ENCODE measurements at places on chromosomes 12 and 14.
A peak's percentile ranks its signal among the peaks of the same experiment; 100 is the strongest.

DNA sequence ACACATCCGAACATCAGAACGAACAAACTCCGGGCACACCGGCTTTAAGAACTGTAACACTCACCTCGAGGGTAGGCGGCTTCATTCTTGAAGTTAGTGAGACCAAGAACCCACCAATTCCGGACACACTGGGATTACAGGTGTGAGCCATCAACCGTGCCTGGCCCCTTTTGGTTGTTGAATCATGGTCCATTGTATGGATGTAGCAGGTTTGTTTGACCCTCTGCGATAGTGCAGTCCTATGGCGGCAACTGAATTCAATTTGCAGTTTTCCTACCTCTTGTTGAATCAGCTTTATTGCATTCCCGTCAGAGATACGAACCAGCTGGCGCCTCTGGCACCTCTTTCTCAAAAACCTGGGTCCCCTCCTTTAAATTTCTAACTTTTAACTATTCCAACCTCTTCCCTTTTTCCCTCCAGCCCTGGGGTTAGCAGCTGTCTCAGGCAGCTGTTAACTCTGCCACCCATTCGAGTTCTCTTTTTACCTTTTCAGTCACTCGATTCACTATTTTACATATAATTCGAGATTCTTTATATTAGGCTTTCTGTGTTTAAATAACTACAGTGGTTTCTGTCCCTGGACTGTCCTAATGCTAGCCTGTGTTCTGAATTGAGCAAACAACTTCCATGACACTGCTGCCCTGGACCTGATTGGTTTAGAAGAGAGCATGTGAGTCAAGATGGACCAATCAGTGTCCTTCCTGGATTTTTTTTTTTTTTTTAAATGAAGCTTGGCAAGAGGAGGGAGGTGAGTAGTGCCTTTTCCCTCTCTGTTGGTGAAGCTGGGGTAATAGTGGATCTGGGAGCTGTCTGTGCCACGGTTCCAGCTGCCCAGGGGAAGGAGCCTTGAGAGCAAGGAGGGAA is 261.5 kb downstream of the PCNX1 start:
- DNase-seq: no peak

GRCh38 chr12:101004898-101005297 is 205.1 kb downstream of the SLC5A8 start:
- no peak for DNase-seq

- no peak for DNase-seq
Measured at GRCh38 chr14:96205978-96206360, 1.3 kb downstream of the BDKRB2 start.

DNA sequence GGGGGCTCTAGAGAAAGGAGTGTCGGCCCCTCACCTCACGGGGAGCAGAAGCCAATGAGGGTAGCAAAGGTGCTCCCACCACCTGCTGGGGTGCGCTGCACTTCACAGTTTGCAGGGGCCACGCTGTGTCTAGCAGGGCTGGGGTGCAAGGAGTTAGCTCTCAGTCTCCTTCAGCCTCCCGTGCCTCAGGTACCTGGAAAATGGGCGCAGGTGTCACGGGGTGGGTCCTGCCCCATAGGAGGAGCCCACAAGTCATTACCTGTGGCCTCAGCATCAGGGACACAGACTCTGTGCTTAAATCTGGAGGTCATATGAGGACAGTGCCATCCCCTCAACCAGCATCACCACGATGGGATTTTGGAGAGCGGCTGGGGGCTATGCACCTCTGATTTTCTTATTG is 326.7 kb downstream of the ADGRD1 start:
- DNase-seq: no peak

GRCh38 chr12:19994968-19995367 is 373.4 kb upstream of the PDE3A start:
- no peak for DNase-seq

- DNase-seq: no peak
Measured at GRCh38 chr14:99950181-99950580, 115.0 kb upstream of the EVL start.

DNA sequence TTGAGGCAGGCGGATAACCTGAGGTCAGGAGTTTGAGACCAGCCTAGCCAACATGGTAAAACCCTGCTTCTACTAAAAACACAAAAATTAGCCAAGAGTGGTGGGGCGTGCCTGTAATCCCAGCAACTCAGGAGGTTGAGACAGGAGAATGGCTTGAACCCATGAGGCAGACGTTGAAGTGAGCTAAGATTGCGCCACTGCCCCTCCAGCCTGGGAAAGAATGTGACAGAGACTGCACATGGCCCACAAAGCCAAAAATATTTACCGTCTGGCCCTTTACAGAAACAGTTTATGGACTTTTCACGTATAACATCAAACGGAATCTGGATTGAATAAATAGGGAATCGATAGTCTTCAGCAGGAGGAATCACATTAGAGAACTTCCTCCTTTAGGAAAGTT is 3.5 kb downstream of the RSRC2 start:
- DNase-seq: no peak

DNA sequence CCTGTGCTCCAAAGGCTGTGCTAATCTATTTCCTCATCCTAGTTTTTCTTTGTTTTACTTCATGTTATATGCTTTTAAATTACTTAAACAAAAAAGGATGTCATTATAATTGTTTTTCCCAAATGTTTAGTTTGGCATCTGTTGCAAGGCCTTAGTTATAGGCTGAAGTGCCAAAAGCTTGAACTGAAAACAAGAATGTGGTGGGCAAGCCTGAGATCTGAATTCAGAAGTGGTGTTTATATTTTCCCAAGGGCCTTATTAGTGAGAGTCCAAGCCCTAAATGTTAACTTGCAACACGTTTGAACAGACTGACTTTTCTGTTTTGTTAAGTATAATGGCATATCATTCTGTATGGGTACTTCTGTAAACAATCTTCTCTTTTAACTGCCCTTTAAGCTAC is 326.8 kb downstream of the CCDC91 start:
- DNase-seq: no peak

- DNase-seq: peak; percentile 13
Measured at GRCh38 chr12:1907652-1908611, 10.5 kb downstream of the CACNA2D4 start.

DNA sequence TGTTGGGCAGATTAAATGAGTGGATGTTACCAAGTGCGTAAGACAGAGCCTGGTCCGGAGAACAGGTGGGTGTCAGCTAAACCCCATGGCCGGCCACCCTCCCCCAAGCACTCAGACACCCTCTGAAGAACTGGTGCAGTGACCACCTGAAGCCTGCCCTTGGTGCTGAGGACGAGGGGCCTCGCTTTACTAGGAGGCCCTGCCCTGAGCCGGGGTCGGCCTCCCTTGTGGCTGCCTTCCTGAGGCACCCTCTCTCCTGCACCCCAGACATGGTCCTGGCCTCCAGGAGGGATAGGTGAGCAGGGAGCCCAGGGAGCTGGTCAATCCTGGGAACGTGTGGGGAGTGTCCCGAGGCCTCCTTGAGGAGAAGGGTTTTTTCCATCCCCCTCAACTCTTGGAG is 4.9 kb upstream of the KIF26A start:
- DNase-seq: no peak

- DNase-seq: no peak
Measured at GRCh38 chr12:54372113-54372806, 8.0 kb upstream of the GPR84 start.

DNA sequence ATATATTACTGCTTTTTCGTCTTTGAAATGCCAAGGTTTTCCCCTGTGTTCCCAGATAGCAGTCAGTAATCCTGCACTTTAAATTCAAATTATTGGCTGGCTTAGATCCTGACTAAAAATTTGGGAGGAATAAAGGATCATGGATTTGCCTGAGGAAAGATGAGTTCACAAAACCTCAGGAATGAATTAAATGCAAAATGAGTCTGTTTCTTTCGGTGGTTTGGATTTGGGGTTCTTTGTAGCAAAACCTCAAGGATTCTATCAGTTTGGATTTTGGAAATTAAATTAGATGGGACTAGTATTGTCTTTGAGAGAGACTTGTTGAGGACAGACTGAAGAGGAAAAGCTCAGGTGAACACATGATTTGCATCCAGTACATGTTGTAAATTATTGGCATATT is 36.1 kb downstream of the PPFIBP1 start:
- DNase-seq: no peak

DNA sequence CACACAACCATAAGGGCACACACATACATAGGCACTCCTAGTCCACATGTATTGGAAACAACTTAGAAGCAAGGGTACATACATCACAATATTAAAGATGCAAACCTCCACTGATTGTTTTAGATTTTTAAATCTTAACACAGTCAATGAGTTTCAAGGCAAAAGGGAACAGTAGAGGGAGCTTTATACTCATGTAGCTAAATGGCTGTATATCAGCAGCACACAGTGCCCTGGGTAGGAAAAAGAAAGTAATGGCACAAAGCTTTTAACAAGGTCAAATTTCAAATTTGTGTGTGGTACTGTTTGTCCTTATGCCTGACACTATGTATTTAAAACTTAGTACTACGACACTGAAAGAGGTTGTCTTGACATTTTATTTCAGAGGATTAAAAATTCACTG is 262.0 kb downstream of the MED13L start:
- no peak for DNase-seq

- no peak for DNase-seq
Measured at GRCh38 chr12:64072916-64073575, 149.1 kb downstream of the KICS2 start.

- no peak for DNase-seq
Measured at GRCh38 chr14:73203527-73203926, 33.8 kb upstream of the PAPLN start.

DNA sequence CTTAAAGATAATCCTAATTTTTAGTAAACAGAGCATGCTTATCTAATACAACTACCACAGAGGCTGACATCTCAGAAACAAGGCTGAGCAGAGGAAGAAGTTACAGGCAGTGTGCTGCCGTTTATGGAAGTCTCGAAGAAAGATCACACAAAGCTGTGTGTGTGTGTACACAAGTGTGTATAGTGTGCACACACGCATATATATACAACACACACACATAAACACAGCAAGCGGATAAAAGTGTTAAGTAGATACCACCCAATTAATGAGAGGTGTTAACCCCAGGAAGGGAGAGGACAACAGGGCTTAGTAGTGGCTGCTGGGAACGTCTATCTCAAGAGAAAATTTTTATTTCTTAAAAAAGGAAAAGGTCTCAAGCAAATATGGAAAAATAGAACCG is 15.3 kb downstream of the CCDC88C start:
- DNase-seq: no peak

DNA sequence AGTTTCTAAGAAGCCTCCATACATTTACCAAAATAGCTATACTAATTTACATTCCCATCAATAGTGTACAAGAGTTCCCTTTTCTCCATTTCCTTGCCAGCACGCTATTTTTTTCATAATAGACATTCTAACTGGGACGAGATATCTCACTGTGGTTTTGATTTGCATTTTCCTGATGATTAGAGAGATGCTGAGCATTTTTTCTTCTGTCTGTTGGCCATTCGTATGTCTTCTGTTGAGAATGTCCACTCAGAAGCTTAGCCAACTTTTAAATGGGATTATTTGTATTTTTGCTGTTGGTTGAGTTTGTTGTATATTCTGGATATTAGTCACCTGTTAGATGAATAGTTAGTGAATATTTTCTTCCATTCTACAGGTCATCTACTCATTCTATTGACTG is 144.1 kb downstream of the PRKD1 start:
- DNase-seq: no peak

DNA sequence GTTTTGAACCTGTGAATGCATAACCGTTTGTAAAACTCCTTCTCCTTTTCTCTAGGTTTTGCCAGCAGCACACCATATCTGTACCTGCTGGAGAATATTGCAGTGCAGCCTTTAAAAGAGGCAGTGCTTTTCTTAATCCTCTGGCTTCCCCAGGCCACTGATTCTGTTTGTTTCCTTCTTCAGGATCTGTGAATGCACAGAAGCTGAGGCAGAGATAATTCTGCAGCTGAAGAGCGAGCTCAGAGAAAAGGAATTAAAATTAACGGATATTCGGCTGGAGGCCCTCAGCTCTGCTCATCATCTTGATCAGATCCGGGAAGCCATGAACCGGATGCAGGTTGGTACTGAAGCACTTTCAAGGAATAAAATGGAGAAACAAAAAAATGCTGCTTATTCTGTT is 348.7 kb downstream of the NAV3 start:
- DNase-seq: no peak

- DNase-seq: no peak
Measured at GRCh38 chr12:57444744-57445143, 10.2 kb downstream of the INHBC start.

- DNase-seq: no peak
Measured at GRCh38 chr12:120562906-120563305, 18.3 kb downstream of the POP5 start.

DNA sequence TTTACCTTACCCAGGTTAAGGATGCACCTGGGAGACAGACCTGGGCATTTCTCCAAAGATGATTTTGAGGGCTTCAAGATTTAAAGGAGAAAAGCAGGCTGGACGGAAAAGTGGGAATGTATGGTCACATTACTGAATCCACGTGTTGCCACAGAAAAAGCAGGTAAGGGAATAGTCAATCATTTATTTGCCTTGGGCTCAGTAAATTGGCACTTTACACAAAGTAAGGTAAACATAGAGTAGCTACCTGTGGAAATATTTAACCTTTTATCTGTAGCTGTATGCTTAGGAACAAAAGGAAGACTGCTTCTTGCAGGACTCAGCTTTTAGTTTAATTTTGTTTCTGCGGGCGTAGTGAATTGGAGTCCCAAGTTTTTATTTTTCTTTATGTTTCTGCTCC is 153.3 kb downstream of the SLCO1B3 start:
- no peak for DNase-seq

GRCh38 chr12:1939801-1940607 is 21.6 kb upstream of the CACNA2D4 start:
- DNase-seq: peak; percentile 90

DNA sequence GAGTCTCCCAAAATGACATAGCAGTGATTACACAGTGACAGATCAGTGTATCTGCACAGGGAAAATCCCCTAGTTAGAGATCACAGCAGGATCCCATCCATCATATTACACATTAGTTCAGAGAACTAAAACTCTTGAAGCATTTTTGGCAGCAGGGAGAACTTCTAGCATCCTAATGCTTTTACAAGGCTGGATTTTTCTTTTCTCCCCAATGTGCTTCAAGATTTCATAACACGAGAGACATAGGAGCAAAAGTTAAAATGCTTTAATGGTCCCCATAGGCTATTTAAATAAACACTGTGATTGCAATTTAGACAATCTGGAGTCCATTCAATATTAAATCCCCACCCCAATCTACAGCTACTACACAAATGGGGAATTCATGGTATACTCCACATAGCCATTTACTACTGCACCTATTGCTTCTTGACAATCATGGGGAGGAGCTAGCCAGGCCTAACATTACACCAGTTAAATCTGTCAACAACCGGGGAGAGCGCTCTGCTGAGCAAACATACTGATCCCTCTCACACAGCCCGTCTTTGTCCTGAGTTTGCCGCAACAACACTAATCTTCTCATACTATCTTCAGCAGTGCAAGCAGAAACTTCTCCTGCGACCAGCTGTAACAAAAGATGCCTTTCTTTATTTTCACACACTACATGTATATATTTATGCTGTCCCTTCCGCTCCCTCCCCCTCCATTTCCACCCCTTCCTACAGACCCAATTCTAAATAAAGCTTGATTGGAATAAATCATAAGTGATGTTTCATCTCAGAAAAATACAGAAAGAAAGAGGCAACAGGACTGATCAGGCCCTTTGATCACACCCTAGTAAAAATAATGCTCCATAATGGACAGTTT is 120.3 kb upstream of the SOX5 start:
- DNase-seq: no peak

GRCh38 chr14:99784508-99784907 is 8.7 kb upstream of the EML1 start:
- no peak for DNase-seq

Data from central memory CD8-positive, alpha-beta T cell (primary cell).